ENCODE measurements at places on chromosomes 11 and 22.

DNA sequence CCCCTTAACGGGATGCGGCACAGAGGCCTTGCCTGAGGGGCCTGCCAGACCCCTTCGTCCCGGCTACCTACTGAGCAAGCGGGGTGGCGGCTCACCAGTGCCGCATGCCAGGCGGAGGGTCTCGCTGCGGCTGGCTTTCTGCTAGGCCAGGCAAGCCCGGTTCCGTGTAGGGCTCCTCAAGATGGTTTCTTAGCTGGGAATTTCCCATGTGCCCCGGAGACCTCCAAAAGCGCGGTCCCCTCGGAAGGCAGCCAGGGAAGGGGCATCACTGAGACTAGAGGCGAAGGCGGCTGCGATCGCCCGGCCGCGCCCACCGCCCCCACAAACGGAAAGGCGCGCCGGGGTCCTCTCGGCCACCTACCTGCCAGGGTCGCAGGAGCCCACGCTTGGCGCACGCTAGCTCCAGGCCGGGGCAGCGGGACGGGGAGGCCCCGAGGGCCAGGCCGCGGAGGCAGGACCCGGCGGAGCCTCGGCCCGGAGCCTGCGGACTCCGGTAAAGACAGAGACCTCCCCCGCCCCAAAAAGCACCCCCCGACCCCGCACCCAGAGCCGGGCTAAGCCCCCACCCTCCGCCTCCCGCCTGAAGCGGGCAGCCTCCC lies 23.8 kb downstream of the MICAL3 start:
- no peak for DNase-seq

DNA sequence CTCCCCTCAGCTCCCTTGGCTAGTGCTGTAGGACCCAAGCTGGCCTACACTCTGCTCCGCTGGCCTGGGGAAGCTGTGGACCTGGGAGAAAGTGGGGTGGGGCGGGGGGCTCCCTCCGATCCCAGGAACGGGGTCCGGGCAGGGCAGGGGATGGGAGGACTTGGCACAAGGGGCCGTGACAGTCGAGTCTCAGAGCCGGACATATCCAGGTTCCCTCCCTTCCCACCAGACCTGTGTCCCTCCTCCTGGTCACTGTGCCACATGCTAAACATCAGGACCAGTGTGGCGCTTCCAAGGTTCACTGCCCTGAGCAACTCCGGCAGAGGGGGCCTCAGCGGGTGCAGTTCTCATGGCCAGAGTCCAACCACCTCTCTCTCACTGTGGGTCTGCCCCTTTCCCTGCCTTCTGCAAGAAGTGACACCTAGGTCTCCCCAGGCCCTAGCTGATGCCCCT lies 2.0 kb downstream of the DUSP8 start:
- DNase-seq = no peak

- DNase-seq = no peak
These were observed 114.7 kb downstream of the BUD13 start for GRCh38 chr11:116657842-116658825.

- no peak for DNase-seq
These were observed 84.3 kb downstream of the CSNK2A3 start for GRCh38 chr11:11268706-11269105.
